ENCODE measurements at places on chromosomes 4 and X.

- no peak for DNase-seq
Measured at GRCh38 chr4:77184974-77185373, 28.0 kb downstream of the CCNG2 start.

GRCh38 chrX:105869701-105870100 lies 47.4 kb downstream of the NRK start:
- no peak for DNase-seq

GRCh38 chrX:101386542-101386885 lies 523 bp upstream of the BTK start:
- no peak for DNase-seq

DNA sequence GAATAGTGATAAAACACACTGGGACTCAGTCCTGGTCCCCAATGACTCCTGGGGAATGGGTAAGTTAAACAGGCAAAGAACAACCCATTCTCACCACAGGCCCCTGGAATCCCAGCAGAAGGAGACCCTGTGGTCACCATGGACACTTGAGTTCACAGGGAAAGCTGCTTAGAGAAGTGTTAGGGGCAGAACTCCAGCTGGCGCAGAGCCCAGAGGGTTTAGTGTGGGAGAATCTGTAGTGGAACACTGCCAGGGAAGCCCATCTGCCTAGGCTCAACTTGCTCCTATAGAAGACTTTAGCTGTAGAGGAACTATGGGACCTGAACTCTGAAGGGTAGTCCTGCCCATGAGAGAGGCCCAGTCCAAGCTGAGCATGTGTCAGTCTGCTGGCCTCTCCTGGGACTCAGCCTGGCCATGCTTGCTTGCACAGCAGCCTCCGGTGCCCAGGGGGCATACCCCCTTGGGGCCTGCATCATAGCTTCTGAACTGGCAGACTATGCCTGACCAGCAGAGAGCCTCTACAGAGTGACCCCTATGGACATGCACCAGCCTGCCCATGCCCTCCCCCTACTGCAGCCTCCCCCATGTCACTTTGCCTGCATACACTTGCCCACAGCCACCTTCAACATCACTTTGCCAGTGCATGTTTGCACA lies 343.5 kb downstream of the IDS start:
- no peak for DNase-seq

DNA sequence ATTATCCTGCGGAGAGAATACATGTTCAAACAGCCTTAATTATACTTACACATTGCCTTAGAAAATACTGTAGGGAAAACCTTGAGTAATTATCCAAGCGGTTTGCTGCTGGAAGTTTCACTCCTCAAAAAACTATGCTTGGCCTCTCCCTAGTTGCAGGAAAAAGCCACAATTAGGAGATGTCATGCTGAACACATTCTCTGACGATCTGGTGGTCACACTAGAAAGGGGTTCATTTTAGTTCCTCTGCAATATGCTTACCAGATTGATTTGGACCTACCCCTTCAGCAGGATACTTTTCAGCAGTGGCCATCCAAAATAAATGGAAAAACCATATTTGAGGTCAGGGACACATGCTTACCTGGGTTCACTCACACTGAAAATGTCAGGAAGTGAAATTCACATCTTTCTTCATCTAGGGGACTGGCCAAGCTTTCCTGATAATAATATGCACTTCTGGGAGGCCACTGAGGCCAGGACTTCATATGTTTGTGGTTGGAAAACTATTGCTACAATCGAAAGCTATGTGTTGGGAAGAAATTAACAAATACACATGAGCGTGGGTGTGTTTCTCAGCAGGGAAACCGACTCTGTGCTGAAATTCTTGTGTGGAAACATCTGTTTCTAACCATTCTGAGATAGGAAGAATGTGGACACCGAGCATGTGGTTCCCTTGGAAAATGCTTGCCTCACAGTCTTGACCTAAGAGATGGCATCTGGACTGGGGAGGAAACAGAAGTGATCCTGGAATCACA lies 68.8 kb downstream of the ATXN3L start:
- no peak for DNase-seq

DNA sequence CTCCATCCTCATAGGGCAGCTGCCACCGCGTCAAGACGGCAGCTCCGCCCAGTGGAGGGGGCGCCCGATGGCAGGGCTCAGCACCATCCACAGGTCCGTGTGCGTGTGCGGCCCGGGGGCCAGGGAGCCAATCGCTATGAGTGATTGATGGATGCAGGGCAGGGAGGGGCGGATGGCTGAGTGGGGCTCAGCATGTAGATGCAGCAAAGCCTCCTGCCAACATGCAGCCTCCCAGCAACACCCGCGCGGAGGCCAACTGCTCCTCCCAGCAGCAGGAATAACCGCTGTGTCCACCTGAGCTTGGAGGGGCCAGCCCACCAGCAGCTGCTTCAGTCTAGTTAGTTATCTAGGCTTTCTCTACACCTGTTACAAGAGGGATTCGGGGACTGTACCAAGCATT lies 77.4 kb downstream of the MTMR1 start:
- no peak for DNase-seq

- DNase-seq, result no peak
Measured at GRCh38 chr4:121190389-121190788, 26.3 kb upstream of the TNIP3 start.
